ENCODE measurements at places on chromosomes 6 and 20. TPM values are rescaled to one million over a fixed set of nuclear protein-coding genes. Genes with fewer than 3 reads are reported as not detected.

TMEM239 gene
- not detected for total RNA-seq

PLN gene
- 3,055 TPM for total RNA-seq

DNA sequence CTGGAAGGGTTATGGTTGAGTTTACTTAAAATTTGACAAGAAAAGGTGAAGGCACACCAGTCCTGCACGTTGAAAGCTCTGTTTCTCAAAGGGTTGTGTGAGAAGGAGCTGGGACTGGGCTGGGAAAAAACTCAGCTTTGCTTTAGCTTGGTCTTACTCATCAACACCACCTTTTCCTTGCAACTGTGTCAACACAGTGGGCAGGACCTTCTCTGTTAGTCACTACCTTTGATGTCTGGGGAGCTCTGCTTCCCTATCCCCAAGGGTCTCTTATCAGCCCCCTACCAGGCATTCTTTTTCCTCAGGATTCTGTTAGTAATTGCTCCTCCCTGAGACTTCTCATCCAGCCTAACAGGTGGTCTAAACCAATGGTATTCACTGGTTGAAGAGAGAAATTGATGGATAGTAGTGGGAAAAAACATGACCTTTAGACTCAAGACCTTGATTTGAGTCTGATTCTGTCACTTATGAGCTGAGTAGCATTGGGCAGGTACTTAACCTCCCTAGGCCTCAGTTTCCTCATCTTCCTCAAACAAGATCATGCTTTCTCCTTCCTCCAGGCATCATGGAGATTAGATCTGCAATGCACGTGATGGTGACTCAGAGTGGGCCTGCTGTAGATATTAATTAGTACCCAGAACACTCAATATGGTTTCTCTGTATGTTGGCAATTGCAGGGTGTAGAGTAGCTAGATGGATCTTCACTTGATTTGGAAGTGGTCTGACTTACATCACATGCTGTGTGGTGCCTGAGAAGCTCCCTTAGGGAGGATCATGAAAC is 17.2 kb upstream of the FOXA2 start:
- no peaks in the 10 kb centered on the region for H3K36me3 ChIP-seq
- H3K27ac ChIP-seq = no peak overlapping the region
- DNase-seq = no peak

GRCh38 chr6:12060780-12061609 is 48.9 kb downstream of the HIVEP1 start:
- DNase-seq = peak; percentile 58
- H3K27me3 ChIP-seq = no peaks in the 10 kb centered on the region
- no peak overlapping the region for H3K4me3 ChIP-seq
- H3K36me3 ChIP-seq = no peaks in the 10 kb centered on the region

DNA sequence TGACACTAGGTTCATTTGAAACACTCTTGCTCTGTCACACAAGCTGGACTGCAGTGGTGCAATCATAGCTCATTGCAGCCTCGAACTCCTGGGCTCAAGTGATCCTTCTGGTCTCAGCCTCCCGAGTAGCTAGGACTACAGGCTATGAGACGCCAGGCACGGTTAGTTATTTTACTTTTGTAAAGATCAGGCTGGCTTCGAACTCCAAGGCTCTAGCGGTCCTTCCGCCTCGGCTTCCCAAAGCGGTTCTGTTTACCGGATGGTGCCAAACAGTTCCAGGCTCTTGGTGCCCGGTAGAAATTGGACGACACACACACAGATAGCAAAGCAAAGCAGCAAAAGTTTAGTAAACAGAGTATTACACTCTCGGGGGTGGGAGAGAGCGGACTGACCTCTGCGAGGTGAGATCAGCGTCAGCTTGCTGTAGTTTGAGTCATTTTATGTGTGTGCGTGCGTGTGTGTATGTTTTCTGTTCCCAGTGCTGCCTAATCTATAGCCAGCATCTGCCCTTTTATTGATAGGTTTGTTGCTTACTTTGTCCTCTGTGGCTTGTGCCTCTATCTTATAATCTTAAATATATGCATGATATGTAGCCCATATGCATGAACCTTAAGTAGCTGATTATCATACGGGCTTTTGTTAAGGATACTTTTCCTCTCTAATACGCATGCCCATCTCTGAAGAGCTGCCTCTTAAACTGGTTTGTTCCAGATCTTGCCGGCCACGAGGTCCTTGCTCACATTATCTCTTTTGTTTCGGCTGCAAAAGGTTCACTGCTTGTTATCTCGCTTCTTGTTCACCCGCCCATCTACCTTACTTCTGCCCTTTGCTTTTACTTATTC is 75.2 kb downstream of the OR2B2 start:
- H3K27me3 ChIP-seq = no peaks in the 10 kb centered on the region
- H3K4me1 ChIP-seq = peaks cover 31% of the 10 kb centered on the region
- peak overlapping the region; percentile 91 for H3K4me3 ChIP-seq
- no peak for DNase-seq
- no peaks in the 10 kb centered on the region for H3K36me3 ChIP-seq
- H3K27ac ChIP-seq = peak overlapping the region; percentile 86

DNA sequence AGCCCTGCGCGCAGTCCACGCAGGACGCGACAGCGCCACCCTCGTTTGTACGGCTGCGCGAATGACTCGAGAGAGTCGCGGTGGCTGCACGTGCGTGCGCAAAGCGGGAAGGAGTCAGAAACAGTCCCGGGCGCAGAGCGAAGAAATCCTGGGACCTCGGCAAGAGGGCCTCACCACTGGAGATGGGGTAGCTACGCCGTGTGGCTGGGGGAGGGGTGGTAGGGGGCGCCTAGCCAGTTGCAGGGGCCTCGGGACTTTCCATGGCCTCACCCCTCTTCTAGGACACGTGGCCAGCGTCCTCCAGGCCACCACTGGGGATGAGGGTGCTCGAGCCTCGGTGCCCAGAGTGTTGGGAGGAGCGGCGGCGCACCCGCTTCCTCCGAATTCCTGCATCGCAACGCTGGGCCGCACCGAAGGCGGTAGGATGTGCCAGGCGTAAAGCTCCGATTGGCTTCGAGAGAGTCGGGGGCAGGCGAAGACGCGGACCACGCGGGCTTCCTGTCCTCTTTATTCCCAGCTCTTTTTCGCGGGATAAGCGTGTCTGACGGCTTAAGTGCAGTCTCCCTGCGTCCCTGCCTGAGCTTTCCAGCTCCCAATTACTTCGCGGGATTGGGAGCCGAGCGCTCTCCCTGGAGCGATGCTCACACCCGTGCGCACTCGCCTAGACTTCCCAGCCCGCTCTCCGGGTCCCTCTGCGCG is 38.7 kb downstream of the NCR2 start:
- H3K36me3 ChIP-seq = no peaks in the 10 kb centered on the region
- no peak for DNase-seq
- H3K4me1 ChIP-seq = peaks cover 16% of the 10 kb centered on the region
- H3K27me3 ChIP-seq = peaks cover 47% of the 10 kb centered on the region

DNA sequence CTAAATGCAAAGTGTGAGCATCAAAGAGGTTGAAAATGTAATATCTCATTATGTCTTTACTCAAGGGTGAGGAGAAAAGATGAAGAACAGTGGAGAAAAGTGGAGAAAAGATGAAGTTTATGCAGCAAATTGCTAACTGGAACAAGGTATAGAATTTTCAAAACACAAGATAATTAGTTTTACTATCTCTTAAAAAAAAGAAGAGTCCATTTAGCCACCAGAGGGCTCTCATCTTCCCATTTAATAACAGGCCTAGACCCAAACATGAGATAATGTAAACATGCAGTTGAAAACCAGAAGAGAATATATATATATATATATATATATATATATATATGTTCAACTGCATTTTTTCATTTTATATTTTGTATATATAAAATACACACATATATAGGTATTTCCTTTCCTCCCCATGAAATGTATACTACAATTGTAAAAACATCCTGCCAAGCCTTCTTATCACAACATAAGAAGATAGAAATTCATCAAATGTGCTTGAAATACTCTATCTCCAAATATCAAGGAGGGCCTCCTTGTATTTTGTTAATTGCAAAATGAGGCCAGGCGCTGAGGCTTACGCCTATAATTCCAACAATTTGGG is 78.4 kb downstream of the ADTRP start:
- no peaks in the 10 kb centered on the region for H3K36me3 ChIP-seq
- H3K4me1 ChIP-seq = no peaks in the 10 kb centered on the region
- no peak overlapping the region for H3K4me3 ChIP-seq
- H3K27ac ChIP-seq = no peak overlapping the region
- no peak for DNase-seq
